MG63 (cell line): ENCODE measurements at places on chromosomes 6 and 20. TPM values are rescaled to one million over a fixed set of nuclear protein-coding genes. Genes with fewer than 3 reads are reported as not detected.

DNA sequence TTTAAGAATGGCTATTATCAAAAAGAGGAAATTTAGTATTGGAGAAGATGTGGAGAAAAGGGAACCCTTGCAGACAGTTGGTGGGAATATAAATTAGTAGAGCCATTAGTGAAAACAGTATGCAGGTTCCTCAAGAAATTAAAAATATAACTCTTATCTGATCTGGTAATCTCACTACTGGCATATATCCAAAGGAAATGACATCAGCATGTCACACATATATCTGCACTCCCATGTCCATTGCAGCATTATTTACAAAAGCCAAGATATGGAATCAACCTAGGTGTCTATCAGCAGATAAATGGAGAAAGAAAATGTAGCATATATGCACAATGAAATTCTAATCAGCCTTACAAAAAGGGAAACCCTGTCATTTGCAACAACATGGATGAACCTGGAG lies 2.6 kb downstream of the SIRPG start:
- DNase-seq: no peak

Gene OR12D3
- total RNA-seq: not detected in 2 replicates

Gene PTK6
- total RNA-seq: 0.23 and 8.0 TPM in 2 replicates

DNA sequence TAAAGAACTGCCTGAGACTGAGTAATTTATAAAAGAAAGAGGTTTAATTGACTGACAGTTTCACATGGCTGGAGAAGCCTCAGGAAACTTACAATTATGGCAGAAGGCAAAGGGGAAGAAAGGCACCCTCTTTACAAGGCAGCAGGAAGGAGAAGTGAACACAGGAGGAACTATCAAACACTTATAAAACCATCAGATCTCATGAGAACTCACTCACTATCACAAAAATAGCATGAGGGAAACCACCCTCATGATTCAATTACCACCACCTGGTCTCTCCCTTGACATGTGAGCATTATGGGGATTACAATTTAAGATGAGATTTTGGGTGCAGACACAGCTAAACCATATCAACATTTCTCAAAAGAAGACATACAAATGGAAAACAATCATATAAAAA lies 266.3 kb downstream of the EPM2A start:
- no peak for DNase-seq

DNA sequence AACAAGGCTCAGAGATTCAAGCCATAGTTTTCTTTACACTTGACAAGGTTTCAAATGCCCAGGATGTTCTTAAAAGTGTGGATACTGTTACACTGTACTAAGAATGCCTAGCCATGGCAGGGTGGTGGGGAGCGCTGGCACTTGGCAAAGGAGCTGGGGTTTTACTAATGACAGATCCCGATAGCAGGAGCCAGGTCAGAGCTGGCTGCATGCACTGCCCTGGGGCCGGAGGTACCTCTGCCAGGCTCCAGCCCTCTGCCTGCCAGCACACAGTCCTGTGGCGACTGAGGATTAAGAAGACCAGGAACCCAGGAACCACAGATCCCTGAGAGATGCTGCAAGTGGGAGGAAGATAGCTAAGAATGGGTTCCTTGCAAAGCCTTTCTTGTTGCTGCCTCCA lies 260.3 kb downstream of the ALDH8A1 start:
- DNase-seq: peak; percentile 64

Gene CCR6
- total RNA-seq: not detected in 2 replicates

Gene MYB
- 1.5 TPM in 1 of 2 replicates, not detected in the other for total RNA-seq

DNA sequence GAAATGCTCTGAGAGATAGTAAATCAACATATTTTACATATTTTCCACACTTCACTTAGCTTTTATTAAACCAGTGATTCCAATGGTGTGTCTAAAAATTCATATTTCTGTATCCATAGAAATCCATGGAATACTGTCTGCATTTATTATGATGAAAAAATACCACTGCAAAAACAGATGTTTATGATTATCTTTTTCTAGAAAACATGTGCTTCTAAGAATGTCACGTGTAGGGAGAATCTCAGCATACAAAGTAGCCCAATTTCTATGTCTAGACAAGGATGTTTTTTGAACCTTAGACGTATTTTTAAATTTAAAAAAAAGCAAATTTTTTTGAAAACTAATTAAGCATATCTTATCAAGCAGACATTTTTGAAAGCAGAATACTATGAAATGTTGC lies 622.4 kb downstream of the TENT5A start:
- no peak for DNase-seq

Gene HMGCLL1
- total RNA-seq: not detected in 2 replicates

DNA sequence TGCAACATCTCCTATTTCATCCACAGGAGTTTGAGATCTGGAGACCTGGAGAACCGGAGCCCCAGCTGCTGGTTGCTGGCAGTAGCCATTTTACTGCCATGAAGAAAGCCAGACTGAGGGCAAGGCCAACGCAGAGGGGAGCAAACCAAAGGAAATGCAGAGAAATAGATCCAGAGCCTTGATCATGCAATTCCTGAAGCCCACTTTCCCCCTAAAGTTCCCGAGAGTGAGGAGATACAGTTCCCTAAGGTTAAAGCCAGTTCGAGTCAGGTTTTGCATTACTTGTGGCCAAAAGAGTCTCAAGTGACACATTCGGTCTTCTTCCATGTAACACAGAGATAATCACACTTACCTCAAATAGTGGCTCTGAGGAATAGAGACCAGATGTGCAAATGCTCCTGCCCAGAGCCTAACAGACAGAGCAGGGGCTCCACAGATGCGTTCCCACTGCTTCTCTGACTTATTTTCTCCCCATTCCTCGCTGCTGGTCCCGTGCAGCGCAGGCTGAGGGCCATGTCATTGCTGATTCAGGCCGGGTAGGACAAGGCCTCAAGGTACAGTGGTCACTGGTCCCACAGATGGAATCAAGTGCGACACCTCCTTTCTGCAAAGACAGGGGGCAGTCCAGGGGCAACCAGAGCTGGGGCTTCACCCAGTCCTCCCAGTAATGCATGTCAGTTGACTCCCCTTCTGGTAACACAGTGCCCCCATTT lies 35.1 kb upstream of the NFATC2 start:
- DNase-seq: no peak

Gene MATN4
- total RNA-seq: not detected in 2 replicates

- DNase-seq: no peak
Observed at GRCh38 chr20:23438661-23439060, 824 bp upstream of the CSTL1 start.

- DNase-seq: no peak
Observed at GRCh38 chr20:47466213-47466612, 35.5 kb upstream of the NCOA3 start.

GRCh38 chr6:48318670-48319069 lies 207.7 kb upstream of the PTCHD4 start:
- DNase-seq: peak; percentile 9

Gene APOM
- total RNA-seq: 0.56 TPM in 1 of 2 replicates, not detected in the other

DNA sequence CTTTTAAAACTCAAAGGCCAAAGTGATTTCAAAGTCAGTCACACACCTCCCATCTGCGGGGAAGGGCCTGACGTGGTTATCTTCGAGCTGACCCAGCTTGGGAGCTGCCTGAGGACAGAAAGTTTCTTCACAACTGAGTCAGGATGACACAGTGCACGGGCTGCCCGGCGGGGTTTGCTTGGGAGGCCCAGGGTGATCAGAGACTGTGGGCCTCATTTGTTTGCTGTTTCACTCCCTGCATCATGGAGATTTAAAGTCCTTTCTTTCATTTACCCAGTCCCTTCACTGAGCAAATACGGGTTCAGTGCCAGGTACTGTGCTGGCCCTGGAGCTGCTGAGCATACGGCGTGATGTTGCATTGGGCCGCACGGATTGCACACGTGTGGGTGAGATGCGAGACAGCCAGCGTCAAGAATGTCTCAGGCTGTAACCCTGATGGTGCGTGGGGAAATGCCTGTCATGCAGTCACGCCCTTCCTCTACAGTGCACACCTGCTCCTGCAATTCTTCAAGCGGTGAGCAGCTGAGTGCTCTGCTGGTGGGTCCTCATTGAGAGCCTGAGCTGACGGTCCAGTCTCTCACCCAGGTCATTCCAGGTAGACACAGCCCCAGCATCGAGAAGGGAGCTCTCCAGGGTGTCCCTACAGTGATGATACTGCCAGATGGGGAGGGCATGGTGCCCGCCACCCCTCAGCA lies 82.7 kb upstream of the PMEPA1 start:
- DNase-seq: no peak

GRCh38 chr6:37502703-37503291 lies 3.1 kb upstream of the CCDC167 start:
- DNase-seq: no peak

Gene TRIM10
- total RNA-seq: not detected in 2 replicates

Gene ZSWIM3
- total RNA-seq: 8.4 and 14.2 TPM in 2 replicates

Gene FLRT3
- total RNA-seq: 32.3 and 51.6 TPM in 2 replicates
